ENCODE measurements at places on chromosomes 6 and 20. TPM values are rescaled to one million over a fixed set of nuclear protein-coding genes. Genes with fewer than 3 reads are reported as not detected.
A peak's percentile ranks its signal among the peaks of the same experiment; 100 is the strongest.

- peak; percentile 57 for DNase-seq
Measured at GRCh38 chr6:24078200-24078599, 47.8 kb upstream of the NRSN1 start.

- DNase-seq: no peak
Measured at GRCh38 chr6:155883741-155884140, 428.1 kb upstream of the NOX3 start.

DNA sequence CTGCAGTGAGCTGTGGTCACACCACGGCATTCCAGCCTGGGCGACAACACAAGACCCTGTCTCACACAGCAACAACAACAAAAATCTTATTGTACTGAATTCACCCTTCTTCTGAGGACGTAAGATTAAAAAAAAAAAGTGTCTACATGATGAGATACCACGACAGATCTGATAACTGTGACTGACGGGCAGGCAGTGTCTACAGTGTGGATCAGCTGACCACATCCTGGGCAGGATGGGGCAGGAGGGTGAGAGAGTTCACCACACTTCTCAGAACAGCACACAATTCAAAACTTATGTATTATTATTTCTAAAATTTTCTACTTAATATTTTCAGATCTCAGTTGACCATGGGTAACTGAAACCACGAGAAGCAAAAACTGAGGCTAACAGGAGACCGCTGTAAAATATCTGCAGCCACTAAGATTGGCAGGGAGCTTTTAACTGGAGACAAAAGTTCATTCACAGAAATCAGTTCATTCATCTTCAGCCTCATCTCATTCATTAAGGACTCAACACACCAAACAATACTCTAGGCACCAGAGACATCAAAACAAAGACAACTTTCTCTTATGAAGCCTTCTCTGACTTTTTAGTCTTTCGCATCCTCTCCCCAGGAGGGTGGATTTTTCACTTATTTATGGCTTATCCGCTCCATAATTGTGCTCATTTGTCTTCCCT lies 15.7 kb upstream of the NHSL1 start:
- no peak for DNase-seq

GRCh38 chr6:20919677-20920385 lies 385.6 kb downstream of the CDKAL1 start:
- no peak for DNase-seq

GRCh38 chr6:6722195-6722594 lies 133.7 kb downstream of the LY86 start:
- no peak for DNase-seq

DNA sequence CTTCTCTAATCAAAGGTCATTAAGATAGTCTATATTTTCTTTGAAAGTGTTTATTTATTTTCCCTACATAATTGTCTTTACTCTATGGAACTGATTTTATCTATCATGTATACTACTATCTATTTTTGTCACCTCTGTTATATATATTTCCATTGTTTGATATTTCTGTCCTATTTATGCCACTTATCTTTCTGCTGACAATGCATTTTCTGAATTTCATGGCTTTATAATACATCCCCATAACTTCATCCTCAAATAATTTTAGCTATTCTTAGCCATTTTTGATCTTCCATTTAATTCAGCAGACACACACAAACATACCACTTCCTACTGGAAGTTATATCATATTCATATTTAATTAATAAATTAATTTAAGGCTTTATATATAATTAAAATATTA lies 123.7 kb downstream of the EPHA7 start:
- no peak for DNase-seq

DNA sequence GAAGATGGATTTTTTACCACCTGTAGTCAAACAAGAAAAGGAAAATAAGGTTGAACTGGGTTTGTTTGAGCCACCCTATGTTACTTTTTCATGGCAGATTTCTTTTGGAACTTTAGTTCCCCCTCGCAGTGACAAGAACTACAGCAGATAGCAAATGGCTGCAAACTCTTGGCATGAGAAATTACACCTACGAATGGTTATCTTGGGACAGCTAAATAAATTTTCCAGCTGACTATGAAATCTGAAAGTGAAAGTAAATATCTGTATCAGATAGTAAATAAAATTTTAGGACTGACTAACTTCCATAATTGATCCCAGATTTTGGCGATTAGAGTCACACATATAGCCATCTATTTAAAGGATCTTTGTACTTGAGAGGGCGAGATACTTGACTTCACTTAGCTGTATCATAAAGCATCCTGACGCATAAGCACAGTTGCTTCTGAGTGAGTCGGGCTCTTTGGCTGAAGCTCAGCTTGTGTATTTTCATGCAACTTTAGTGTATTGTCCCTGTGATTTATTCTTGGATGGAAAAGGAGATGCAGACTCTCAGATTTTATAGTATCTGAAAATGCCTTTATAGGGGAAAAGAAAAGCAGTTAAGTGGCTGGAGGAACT lies 125.3 kb upstream of the B3GAT2 start:
- DNase-seq: no peak

DNA sequence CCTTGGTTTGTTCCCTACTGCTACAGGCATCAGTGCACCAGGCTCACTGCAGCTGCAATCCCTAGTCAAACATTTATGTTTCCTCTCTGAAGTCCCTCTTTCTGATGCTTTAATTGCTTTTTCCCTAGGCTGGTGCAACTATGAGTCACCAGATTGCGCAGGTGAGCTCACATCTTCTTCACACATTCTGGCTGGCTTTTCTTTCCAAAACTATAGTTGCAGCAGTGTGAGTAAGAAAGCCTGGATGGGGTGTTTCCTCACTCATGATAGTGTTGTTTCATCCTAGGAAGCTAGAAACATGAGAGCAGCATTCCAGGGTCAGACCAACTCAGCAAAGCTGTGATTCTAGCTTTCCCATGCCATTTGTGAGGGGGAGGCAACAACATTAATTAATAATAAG lies 296.4 kb downstream of the PAX1 start:
- DNase-seq: no peak

DNA sequence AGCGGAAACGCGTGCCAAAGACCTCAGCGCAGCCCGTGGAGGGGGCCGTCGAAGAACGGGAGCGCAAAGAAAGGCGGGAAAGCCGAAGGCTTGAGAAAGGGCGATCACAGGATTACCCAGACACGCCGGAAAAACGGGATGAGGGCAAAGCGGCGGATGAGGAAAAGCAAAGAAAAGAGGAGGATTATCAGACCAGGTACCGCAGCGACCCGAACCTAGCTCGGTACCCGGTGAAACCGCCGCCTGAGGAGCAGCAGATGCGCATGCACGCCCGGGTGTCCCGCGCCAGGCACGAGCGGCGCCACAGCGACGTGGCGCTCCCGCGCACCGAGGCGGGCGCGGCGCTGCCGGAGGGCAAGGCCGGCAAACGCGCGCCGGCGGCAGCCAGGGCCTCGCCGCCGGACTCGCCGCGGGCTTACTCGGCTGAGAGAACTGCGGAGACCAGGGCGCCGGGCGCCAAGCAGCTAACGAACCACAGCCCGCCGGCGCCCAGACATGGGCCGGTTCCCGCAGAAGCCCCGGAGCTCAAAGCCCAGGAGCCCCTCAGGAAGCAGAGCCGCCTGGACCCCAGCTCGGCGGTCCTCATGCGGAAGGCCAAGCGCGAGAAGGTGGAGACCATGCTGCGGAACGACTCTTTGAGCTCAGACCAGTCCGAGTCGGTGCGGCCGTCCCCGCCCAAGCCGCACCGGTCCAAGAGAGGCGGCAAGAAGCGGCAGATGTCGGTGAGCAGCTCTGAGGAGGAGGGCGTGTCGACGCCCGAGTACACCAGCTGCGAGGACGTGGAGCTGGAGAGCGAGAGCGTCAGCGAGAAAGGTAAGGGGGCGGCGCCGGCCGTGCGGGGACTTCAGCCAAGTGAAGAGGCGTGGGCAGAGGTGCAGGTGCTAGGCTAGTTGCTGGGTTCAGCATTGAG lies 296.2 kb downstream of the RIMS1 start:
- peak; percentile 42 for DNase-seq

DNA sequence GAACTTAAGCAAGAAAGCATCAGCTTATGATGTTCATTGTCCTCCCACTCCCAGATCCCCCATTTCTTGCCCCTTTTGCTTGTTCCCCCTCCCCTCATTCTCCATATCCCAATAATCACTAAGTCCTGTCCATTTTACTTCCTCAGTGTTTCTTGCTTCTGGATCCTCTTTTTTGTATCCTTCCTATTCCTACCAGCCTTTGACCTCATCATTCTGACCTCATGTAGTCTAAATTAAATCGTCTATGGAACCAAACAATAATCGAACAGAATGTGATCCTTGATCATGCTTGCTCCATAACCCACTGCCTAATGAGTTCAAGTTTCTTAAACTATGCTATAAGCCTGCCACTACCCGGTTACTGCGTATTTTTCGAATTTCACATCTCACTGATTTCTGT lies 5.4 kb upstream of the RSPH3 start:
- no peak for DNase-seq

GRCh38 chr6:35428421-35429149 lies 23.6 kb upstream of the FANCE start:
- DNase-seq: no peak

DNA sequence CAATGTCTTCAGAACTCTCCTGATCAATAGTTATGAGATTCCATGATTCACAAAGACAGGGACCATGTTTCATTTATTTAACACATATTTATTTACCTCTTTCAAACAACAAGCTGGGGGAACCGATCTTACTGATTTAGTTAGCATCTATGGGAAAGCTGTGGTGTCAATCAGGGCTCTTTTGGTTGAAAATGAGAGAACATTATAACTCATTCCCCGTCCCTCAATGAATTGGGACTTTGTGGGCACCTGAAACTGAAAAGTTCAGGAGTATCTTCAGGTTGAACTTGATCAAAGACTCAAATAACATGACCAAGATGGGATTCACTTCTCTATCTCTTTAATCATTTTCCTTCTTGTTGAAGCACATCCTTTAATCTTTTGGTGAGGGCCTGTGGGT lies 67.4 kb downstream of the CHMP4B start:
- DNase-seq: no peak

GRCh38 chr6:69791065-69791471 lies 5.7 kb downstream of the LMBRD1 start:
- no peak for DNase-seq

- no peak for DNase-seq
Measured at GRCh38 chr20:23156842-23157423, 70.8 kb upstream of the CD93 start.

DNA sequence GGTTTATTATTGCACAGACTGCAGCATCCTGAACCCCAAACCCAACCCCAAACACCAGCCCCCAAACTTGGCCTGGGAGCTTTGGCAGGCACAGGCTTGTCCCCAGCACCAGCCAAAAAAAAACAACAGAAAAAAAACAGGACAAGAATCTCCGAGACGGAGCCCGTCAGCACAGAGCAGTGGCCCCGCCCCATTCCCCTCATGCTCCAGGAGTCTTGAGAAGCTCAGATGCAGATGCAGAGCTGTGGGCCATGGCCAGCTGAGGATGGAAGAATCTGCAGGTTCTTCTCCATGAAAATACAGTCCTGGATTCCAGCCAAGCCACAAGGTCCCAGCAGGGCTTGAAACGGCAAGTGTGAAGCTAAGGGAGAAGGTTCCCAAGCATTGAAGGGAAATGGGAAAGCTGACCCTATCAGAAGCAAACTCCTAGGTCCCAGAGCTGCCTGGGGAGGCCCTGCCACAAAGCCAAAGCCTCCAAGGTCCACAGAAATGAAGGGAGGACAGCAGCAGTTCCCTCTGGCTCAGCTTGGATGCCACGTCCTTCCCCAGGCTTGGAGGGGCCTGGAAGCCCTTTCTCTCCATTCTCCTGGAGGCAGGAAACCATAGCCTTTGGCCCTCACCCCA lies 75.2 kb downstream of the JPH2 start:
- no peak for DNase-seq

GRCh38 chr6:56851541-56852259 lies 103.2 kb upstream of the BEND6 start:
- DNase-seq: peak; percentile 62

- DNase-seq: no peak
Measured at GRCh38 chr6:157087974-157088373, 235.3 kb downstream of the TMEM242 start.

GRCh38 chr6:104955491-104955890 lies 1.4 kb upstream of the LIN28B start:
- DNase-seq: no peak

DNA sequence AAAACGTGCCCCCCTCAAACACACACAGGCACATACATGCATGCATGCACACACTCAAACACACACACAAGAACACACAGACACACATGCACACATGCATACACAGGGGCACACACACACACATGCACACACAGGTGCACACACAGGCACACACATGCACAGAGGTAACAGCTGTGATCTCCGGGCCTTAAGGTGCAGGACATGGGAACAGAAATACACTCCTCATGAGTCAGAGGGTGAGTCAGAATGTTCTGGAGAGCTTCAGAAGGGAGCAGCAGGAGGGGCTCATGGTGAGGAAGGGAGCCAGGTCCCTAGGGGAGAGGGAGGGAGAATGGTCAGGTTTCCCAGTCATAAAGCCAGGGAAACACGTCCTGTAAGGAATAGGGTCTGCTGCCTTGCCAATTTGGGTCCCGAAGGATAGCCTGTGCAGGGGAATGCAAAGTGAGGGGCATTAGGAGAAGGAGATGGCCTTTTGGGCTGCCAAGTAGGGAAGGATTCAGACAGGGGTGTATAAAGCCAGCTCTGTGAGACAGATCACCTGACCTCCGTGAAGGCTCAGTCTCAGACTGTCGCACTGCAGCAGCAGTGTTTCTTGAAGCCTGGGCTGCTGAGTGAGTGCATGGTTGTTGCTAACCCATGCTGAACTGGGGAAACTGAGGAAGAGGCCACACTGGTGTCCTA lies 123.9 kb downstream of the MAFB start:
- no peak for DNase-seq

GRCh38 chr20:5859608-5860007 lies 90.7 kb downstream of the TRMT6 start:
- no peak for DNase-seq

- no peak for DNase-seq
Measured at GRCh38 chr20:21430020-21430419, 32.7 kb upstream of the NKX2-4 start.

GPLD1 gene
- 12.6 TPM for total RNA-seq

DNA sequence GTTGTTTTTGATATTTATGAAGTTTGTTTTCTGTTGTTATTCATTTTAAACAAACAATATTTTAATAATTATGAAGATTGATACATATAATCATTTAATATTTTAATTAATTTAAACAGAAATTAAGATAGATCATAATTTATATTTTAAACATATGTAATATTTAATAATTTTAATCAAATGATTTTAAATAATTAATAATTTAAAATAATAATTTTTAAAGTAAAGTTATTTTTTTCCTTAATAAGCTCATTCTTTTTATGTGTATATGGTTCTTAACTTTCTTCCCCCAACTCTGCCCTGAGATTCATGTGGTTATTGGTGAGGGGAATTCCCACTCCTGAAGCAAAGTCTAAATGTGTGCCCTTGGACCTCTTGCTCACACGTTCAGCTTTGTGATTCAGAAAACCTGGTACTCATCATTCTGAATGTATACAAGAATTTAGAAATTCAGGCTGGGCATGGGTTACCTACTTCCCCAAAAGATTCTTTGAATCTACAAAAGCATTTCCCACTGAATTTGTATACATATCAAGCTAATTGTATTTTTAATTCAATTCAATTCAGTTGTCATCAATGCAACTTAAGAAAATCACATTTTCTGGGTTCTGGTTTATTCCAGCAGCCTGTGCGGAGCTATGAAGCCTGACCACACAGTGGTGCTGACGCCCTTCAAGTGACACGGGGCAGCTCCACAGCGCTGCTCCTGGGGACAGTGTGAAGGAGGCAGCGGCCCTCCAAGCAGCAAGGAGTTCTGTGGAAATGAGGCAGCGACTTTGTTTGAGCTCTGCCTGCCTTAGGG lies 168.9 kb upstream of the UST start:
- DNase-seq: peak; percentile 48

Data from occipital lobe (tissue), 3 donors.